Choroid plexus epithelial cell (primary cell): ENCODE measurements at places on chromosomes 2 and 18.

GRCh38 chr2:11863513-11864328, 117.3 kb downstream of the LPIN1 start:
- peak; percentile 95 for DNase-seq

- no peak for DNase-seq
Observed at GRCh38 chr18:12990641-12990966, 558 bp upstream of the CEP192 start.

GRCh38 chr2:195337597-195337996, 319.4 kb upstream of the SLC39A10 start:
- DNase-seq = no peak

GRCh38 chr18:34959989-34960388, 81.2 kb upstream of the MAPRE2 start:
- DNase-seq = no peak

DNA sequence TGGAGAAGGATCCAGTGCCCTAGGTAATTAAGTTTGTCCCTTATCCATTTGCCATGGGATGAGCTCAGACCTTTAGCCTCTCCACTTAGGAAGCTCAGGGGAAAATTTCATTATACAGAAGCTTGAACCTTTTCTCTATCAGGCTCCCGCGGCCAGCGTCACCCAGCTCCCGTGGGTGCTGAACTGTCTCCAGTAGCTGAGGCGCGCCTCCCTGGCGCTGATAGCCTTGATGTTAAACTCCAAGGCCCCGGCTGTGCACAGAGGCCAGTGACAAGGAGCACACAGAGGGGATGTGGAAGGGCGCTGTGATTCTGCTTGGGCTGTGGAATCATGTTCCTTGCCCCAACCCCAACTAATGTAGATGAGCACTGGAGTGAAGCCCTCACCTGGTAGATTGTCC, 50.8 kb downstream of the NRP2 start:
- DNase-seq = no peak

GRCh38 chr2:226903179-226903578, 67.3 kb downstream of the RHBDD1 start:
- peak; percentile 93 for DNase-seq

- peak; percentile 59 for DNase-seq
Observed at GRCh38 chr18:64037812-64038414, 68.0 kb downstream of the SERPINB8 start.

DNA sequence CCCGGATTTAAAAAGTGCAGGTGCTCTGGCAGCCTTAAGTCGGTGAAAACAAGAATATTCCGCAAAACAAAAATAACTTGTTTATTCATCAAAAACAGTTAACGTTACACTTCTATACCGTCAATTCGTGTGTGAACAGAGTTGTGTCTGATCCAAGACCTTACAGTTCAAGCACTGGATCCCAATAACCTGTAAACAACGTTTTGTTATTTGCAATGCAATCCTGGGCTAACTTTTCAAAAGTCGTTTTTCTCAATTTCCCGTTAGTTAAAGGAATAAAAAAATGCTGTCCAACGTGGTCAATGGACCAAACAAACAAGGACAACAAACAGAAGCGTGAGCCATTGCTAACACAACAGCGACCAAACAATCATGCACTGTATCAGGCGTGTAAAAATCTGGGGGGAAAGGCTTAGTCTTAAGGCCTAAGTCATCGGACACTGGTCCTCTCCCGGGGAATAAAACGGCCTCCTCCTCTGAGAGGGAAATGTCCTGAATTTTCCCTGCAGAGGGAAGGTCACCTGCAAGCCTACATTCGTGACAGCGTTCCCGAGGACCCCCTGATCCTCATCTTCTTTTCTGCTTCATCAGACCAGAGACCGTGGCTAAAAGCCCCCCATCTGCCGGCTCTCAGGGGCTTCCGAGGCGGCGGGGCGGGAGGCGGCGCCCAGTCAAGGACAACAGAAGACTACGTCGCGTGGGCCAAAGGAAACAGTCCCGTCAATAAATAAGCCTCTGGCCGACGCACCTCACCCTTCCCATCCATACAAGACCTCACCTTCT, 490 bp downstream of the NDUFS1 start:
- peak; percentile 37 for DNase-seq

GRCh38 chr2:128545829-128546228, 227.2 kb upstream of the HS6ST1 start:
- DNase-seq = no peak

DNA sequence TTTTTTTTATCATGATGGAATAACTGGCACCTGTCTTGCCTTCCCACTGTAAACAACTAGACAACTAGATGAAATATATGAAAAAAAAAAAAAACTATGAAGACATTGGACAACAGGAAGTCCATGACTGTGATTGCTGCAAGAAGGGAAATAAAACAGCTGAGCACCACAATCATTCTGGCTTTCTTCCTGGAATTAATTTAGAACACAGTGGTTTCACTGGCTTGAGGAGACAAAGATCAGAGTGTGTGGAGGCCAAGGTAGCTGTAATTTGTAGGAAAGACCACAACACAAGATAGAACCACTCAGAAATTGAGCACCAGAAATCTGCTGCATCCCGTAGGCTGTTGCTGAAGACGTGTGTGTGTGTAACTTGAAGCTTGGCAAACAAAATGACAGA, 121.1 kb upstream of the PID1 start:
- DNase-seq = peak; percentile 63

DNA sequence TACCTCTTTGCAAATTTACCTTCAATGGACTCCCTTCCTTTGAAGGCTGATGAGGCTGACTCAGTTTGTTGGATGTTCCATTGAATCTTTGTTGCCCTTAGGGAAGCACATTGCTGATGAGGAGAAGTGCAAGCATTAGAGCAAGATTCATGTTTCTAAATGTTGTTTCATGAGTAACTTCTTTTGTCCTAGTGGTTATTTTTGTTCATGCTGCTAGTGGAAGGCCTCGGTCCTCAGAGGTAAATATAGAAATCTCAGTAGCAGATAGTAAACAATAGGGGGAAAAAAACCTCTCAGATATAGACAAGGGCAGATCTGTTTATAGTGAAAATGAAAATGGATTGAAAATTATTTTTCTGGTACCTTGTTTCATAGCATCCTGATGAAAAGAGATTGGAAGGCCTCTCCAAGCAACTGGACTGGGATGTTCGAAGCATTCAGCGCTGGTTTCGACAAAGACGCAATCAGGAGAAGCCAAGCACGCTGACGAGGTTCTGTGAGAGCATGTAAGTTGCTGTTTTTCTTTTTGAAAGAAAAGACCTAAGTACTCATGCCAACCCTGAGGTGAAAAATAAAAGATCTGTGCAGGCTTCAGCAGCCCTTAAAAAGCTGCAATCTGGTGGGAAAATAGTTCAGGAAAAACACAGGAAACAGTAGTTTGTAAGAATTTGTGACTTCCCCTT, 104.9 kb downstream of the CERS6 start:
- DNase-seq = no peak

GRCh38 chr2:201258666-201259615, 1.4 kb upstream of the CASP8 start:
- DNase-seq = no peak

GRCh38 chr2:159961037-159961436, 101.4 kb downstream of the PLA2R1 start:
- DNase-seq = peak; percentile 51

- no peak for DNase-seq
Observed at GRCh38 chr2:2192091-2192955, 138.8 kb downstream of the MYT1L start.

- peak; percentile 21 for DNase-seq
Observed at GRCh38 chr2:36487947-36488346, 110.0 kb downstream of the FEZ2 start.

DNA sequence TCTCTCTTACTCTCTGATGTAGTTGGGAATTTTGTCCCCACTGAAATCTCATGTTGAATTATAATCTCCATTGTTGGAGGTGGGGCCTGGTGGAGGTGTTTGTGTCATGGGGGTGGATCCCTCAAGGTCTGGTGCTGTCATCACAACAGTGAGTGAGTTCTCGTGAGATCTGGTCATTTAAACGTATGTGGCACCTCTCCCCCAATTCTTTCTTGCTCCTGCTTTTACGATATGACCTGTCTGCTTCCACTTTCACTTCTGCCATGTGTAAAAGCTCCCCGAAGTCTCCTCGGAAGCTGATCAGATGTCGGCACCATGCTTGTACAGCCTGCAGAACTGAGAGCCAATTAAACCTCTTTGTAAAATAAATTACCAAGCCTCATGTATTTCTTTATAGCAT, 337.8 kb upstream of the CDH2 start:
- DNase-seq = no peak

- DNase-seq = no peak
Observed at GRCh38 chr2:177930916-177931315, 141.7 kb downstream of the PDE11A start.

DNA sequence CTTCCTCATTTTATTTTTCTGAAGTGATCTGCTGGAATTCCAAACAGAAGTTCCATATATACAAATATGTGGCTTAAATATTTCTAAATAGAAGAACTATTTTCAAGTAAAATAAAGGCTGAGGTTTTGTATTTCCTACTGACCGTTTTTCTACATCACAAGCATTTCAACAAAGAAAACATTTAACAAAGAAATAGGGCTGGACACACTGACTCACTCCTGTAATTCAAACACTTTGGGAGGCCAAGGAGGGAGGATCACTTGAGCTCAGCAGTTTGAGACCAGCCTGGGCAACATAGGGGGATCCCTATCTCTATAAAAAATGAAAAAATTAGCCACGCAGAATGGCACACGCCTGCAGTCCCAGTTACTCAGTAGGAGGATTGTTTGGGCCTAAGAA, 44.6 kb downstream of the TANK start:
- peak; percentile 12 for DNase-seq

- peak; percentile 48 for DNase-seq
Observed at GRCh38 chr2:224922142-224922727, 120.0 kb downstream of the DOCK10 start.

DNA sequence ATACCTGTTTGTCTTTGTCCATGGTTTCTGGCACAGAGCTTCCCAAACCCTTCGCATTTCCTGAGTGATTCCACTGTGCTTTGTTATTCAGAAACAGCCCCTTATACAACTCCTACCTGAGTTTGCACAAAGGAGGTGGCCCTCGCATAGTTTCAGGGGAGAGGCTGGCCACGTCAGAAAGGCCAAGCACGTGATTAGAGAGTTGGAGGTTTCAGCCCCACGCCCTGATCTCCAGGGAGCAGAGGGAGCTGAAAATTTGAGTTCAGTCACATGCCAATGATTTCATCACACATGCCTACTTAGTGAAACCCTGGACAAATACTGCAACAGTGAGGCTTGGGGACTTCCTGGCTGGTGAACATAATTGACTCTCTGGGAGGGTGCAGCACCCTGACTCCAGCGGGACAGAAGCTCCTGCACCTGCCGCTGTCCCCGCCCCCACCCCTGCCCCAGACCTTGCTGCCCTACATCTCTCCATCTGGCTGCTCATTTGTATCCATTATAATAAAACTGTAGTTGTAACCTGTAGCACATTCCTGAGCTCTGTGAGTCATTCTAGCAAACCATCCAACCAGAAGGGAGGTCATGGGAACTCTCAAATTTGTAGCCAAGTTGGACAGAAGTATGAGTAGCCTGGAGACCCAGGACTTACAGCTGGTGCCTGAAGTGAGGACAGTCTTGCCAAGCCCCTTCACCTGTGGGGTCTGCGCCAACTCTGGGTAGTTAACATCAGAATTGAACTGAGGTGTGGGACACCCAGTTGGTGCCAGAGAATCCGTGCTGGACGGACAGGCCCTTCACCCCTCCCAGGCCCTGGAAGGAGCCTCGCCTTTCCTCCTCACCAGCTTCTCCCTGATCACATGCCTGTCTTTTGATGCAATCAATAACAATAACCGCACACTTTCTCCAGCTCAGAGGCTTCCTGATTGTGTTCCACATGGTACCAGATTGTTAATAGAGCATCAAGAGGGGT, 224.3 kb downstream of the ANAPC1 start:
- DNase-seq = peak; percentile 93

- DNase-seq = no peak
Observed at GRCh38 chr2:77458216-77458615, 64.0 kb downstream of the LRRTM4 start.

DNA sequence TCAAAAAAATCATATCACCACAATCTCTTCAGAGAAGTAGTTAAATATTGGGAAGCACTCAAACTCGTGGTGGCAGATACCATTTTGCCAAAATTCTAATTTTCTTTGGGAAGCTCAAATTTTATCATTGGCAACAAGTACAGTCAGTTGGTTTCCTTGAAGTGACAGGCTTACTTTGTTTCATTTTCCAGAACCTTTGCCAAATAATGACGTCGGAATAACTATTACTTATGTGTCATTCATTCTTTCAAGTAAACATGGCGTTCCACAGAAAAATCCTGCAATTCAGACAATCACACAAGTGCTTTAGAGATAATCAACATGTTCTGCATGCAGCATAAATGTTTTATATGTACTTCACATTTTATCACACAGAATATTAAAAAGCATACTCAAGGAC, 5.4 kb downstream of the TTLL4 start:
- DNase-seq = no peak

DNA sequence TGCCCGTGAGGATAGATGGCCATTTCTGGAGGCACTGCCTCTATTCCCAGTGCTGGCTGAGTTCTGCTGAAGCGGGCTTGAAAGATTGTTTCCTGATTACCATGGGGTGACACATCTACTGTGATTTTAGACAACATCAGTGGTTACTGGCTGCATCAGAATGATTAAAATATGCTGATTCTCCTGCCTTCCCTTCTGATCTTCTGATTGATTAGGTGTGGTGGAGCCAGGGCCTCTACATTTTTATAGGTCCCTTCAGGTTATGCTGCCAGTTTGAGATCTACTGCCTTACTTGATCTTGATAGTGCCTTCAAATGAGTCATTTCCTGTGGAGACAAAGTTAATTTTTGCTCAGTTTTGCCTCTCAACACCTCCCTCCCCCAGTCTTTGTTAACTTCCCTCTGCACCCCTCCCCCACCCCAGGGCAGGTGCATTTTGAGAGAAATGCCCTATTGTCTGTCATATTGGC, 31.6 kb upstream of the SNORC start:
- peak; percentile 17 for DNase-seq

DNA sequence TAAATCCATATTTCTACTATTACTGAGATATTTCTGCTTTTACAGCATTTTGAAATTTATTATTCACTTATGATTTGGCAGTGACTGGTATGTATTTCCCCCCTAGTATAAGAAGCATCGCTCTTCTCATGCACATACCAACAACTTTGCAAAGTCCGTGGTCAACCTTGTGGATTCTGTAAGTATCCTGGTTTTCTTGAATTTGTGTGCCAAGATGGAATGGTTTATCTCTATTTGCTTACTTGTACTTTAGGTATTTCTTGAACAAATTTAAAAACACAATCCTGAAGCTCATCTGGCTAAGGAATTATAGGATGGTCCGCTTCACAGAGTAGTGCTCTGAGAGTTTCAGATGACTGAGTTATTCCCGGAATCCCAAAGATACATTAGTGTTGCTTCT, 85.0 kb upstream of the FAM237A start:
- no peak for DNase-seq
